Activated CD4-positive, alpha-beta T cell treated with anti-CD3 and anti-CD28 coated beads, Interleukin-2, amount 10 ng/mL, durations not matched to agents 7 days and 5 days (primary cell): ENCODE measurements at places on chromosomes 3 and 15. TPM values are rescaled to one million over a fixed set of nuclear protein-coding genes. Genes with fewer than 3 reads are reported as not detected.

TUSC7 gene
- not detected for total RNA-seq

TRIM71 gene
- total RNA-seq, result not detected

FAM107A gene
- not detected for total RNA-seq

ANKRD63 gene
- total RNA-seq, result not detected

AP3B2 gene
- total RNA-seq, result 0.08 TPM

ADIPOQ gene
- not detected for total RNA-seq

C2CD4A gene
- not detected for total RNA-seq

FSTL1 gene
- 0.35 TPM for total RNA-seq

ULK4 gene
- 21.6 TPM for total RNA-seq

OR5K2 gene
- not detected for total RNA-seq

- DNase-seq, result no peak
Measured at GRCh38 chr3:127723011-127723567, 50.3 kb downstream of the ABTB1 start.

DNA sequence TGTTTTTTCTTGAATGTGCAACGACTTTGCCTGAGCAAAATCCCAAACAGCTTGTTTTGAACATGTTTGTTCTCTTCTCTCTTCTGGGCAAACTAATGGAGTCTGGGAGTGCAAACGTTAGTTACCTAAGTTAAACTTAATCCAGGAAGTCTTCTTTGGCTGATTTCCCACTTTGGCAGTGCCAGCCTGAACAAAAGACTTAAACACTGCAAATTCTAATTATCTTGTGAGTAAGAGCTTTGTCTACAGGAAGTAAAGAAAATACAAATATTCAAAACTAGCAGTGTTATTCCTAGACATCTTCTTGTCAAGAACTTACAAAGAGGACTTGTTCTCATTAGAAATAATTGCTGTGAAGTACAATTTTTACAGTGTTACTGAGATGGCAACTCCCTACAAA, 16.7 kb upstream of the DENND6A start:
- no peak for DNase-seq

GRCh38 chr15:91921188-91921842, 67.8 kb downstream of the SLCO3A1 start:
- no peak for DNase-seq

- no peak for DNase-seq
Measured at GRCh38 chr15:71106802-71107500, 8.3 kb upstream of the THSD4 start.

GRCh38 chr3:187465503-187465902, 97.3 kb downstream of the RTP4 start:
- DNase-seq, result no peak

DNA sequence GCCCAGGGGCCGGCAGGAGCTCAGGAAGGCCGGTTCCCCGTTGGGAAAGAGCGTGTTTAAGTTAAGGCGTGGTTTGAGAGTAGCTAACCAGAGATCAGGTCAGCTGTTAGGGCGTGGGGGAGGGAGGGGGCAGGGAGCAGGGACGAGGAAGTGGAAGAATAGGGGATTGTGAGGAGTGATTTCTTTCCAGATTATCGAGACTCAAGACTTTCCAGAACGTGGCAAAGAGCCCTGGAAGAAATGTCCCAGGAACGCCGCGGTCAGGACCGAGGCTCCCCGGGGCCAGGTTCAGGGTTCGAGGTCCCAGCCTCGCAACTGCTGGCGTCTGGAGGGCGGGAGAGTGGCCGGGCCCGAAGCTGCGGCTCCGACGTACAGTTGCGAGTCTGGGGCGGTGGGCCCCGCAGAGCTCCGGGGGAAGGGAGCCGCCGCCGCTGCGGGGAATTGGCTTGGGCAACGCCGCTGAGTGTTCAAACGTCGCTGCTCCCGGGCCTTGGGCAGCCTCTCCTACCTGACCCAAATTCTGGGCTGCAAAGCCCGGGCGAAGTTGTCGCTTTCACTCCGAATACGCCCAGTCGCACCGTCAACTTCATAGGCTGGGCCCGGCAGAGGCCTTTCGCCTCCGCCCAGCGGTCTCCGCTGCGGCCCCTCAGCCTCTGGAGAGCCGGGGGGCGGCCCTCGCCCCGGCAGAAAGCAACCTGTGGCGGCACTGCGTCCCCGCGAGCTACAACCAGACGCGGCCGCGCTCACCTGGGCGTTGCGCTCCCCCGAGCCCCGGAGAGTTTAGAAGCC, 9.5 kb downstream of the ISL2 start:
- DNase-seq, result no peak

- DNase-seq, result no peak
Measured at GRCh38 chr15:75872403-75872990, 29.2 kb downstream of the UBE2Q2 start.

DNA sequence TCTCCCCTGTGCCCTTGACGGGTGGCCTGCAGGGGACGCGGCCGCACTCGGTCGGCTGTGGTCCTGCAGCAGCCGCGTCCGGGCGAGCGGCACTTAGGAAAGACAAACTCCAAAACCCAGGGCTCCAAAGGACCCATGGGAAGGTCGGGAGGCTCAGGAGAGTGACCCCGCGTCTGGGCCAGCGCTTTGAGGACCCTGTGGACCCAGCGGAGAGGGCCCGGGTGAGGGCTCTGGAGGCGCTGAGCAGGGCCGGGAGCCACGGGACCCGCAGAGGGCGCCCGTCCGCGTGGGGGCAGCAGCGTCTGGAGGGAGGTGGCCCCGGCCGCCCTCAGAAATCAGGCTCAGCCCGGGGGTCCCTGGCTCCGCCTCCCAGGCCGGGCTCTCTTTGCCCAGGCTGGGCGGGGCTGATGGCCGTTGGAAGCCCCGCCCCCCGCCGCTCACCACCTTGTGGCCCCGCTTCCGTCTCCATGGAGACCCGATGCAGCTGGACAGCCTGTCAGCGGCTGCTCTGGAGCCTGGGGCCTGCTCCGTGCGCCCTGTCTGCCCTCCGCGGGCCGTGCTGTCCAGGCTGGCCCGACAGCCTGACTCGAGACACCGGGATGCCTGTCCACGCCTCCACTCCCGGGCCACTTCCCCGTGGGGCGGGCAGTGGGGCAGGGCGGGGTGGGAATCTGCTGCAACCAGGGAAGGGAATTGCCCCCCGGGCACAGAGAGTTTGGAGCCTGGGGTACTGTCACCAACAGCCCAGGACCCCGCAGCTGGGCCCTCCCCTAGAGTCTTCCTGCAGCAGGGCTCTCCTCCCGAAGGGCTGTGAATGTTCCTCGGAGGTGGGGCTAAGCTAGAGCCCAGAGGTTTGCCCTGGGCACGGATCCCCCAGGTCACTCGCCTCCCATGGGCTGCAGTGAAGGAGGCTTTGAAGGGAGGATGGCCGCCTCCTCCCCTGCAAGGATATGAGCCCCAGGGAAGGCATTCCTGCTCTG, 34.8 kb upstream of the RPL32 start:
- no peak for DNase-seq

GRCh38 chr3:195015021-195015420, 255.9 kb downstream of the XXYLT1 start:
- no peak for DNase-seq

GRCh38 chr3:130948929-130949328, 55.0 kb downstream of the ATP2C1 start:
- DNase-seq, result no peak

- no peak for DNase-seq
Measured at GRCh38 chr3:142595581-142595950, 627 bp upstream of the PLS1 start.

GRCh38 chr3:18988614-18989229, 159.6 kb upstream of the KCNH8 start:
- peak; percentile 46 for DNase-seq

DNA sequence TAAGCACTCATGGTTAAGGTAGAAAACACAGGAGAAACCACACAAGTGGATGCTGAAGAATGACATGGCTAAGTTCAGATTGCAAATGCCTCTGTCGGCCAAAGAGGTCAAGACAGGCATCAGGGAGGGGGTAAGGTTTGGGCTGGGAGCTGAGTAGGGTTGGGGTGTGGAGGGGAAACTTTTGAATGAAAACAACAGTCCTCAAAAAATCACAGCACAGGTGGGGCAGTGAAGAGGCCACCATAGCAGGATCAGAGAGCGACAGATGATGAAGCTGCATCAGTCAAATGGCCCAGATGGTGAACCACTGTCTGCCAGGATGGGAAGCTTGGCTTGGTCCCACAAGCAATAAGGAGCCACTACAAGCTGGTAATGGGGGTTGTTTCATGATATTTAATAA, 74.9 kb downstream of the ADCY5 start:
- DNase-seq, result no peak

- DNase-seq, result no peak
Measured at GRCh38 chr3:13114811-13115575, 41.8 kb upstream of the IQSEC1 start.

- no peak for DNase-seq
Measured at GRCh38 chr3:149638228-149639092, 19.4 kb downstream of the WWTR1 start.

- no peak for DNase-seq
Measured at GRCh38 chr3:40985195-40985594, 214.1 kb upstream of the CTNNB1 start.

DNA sequence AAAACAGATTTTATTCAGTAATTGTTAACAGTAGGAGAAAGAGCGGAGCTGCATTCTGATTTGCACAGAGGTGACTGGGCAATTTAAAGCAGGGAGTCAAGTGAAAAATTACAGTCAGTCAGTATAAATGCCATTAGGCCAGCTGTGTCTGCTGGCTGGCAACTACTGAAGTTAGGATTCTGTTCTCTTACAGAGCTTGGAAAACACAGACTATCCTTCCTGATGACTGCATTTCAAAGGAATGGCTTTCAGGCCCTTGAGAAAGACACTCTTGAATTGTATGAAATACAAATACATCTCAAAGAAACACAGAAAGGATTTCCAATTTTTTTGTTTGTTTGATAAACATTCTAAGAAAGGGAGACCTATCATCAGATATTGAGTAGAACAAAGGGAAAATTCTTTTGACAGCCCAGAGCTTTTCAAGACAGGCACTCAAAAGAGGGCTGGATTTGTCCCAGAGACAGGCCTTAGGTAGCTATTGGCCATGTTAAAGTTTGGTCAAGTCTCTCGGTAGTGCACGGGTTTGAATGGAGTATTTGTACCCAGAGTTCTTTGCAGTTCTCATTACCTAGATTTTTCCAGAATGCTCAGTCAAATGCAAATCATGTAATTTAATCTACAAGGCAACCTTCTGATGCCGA, 551.2 kb upstream of the CCDC54 start:
- DNase-seq, result no peak

GRCh38 chr15:54424171-54424570, 445.9 kb downstream of the UNC13C start:
- no peak for DNase-seq

DNA sequence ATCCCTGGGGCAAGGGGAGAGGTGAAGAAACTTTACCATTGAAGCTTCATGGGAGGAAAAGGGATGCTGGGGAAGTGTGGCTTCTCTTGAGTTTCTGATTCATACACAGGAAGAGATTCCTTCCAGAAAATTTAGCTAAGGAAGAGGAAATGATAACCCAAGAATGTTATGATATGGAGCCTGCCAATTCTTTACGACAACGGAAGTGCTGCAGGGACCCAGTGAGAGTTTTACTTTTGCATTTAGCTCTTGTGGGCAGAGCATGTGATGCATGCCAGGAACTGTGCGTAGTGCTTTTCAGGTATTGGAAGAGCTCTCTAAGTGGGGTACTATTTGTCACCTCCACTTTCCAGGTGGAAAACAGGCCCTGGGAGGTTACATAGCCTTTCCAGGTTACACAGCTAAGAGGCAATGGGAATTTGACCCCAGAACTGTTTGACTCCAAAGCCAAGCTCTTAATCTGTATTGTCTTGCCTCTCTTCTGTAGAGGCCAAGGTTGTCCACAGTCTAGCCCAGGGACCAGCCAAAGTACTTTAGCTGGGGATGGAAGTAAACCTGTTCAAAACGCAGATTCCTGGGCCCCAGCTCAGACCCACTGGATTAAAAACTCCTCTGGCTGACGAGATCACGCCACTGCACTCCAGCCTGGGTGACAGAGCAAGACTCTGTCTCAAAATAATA, 23.0 kb downstream of the CMTM7 start:
- peak; percentile 70 for DNase-seq

- DNase-seq, result no peak
Measured at GRCh38 chr3:131591394-131592014, 88.7 kb upstream of the MRPL3 start.

DNA sequence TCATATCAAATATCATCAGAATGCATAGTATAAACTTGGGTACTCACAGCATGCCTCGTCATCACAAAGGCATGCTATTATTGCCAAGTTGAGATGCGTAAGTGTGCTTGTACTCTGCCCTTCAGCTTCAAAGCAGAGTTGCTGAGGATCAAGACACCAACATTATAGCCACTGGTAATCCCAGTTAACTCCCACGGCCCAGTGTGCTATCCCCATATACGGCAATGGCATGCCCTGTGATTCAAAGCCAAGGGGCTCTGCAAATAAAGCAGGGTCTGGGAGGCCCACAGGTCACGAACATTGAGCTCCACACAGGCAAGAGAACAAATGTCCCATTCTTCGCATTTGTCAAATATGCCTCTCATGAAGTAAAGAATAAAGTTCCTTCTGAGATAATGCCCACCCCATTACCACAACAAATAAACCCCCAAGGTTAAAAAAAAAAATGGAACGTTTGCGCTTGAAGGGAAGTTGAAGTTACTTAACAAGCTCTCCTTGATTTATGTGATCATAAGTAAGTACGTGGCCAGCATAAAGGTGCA, 298.1 kb upstream of the NECTIN3 start:
- no peak for DNase-seq

- peak; percentile 13 for DNase-seq
Measured at GRCh38 chr15:82647835-82648256, 683 bp upstream of the CPEB1 start.

GRCh38 chr3:82587174-82587573, 825.7 kb upstream of the GBE1 start:
- no peak for DNase-seq

DNA sequence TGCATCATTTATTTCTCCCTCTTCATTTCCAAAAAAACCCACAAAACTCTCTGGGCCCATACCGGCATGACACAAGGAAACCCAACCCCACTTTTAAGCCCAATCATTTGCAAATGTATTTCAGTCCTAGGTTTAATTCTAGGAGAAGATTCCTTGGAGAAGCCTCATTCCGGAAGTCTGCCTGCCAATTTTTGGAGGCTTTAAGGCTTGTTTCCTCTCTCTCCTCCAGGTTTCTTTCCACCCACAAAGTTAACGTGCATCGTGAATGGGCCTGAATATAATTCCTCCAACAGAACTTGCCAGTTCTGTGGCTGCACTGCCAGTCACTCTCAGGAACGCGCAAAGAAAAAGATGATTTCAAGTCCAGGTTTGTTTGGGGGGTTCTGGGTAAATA, 69.9 kb upstream of the FOXP1 start:
- DNase-seq, result no peak

GRCh38 chr15:77266708-77267386, 153.1 kb downstream of the PEAK1 start:
- DNase-seq, result no peak

GRCh38 chr3:170585008-170585936, 603 bp downstream of the SLC7A14 start:
- DNase-seq, result no peak

DNA sequence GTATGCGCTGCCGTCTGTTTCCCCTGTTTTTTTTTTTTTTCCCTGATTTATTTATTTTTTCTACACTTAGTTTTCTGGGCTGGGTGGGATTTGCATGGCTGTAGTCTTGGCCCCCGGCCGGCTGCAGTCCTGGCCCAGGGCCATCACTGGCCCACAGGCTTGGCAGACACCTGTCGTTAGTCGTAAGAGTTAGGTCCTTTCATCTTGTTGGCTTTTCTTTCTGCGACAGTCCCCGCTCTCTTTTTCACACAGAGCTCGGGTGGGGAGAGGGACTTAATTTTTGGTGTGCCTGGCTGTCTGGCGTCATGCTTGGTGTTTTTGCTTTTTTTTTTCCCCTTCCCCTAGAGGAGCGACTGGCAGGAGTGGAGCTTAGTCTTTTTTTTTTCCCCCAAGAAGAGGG, 183.4 kb downstream of the KLF13 start:
- DNase-seq, result no peak

GRCh38 chr15:62118520-62119226, 46.4 kb downstream of the C2CD4B start:
- no peak for DNase-seq
